ENCODE measurements at places on chromosomes 2 and 18.

DNA sequence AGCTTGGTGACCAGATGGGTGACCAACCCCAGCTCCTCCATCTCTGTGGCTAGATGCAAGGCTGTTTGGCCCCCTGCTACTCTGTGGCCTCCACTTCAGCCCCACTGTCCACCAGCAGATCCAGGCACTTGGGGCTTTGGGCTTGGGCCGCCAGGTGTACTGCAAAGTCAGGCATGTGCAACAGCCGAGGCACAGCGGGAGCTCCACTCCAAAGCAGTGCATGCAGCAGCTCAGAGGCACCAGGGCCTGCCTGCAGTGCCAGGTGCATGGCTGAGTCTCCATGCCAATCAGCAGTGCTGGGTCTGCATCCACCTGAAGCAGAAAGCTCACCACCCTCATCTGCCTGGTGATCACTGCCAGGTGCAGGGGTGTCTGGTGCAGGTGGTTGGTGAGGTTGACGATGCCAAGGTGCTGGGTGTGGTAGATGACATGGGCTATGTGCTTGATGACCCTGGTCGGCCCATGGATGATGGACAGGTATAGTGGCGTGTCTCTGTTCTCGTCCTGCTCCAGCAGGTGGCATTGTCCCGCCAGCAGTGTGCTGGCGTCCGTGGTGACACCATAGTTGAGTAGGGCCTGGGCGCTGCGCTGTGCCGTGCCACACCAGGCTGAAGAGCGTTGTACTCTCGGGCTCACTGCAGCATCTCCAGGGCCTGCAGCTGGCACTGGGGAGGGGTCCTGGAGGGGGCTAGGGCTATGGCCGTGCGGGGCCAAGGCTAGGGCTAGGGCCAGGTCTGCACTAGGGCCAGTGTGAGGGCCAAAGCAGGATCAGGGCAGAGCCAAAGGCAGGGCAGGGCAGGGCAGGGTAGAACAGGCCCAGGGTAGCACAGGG, 1.0 kb upstream of the ANKRD62 start:
- DNase-seq = no peak

DNA sequence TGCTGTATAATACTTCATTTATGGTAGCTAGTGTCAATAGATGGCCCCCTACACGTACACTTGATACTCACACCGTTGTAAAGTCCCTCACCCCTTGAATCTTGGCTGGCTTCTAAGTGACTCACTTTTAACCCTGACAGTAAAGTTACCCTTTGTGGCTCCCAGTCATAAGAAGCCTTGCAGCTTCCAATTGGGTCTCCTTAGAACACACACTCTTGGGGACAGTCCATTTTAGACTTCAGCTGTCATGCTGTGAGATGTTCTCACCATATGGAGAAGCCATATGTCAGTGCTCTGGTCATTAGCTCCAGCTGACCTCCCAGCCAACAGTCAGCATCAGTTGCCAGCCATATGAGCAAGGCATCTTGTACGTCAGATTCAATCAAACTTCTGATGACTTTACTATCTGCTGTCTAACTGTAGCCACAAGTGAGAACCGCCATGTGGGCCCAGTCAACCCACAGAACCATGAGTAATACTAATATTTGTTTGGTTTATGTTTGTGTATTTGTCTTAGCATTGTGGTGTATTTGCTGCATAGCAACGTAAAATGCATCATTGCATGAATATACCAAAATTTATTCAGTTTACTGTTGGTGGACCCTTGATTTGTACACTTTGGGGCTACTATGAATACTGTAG, 68.3 kb downstream of the PTPN4 start:
- no peak for DNase-seq

GRCh38 chr2:167103028-167103756, 214.9 kb downstream of the XIRP2 start:
- DNase-seq = no peak

DNA sequence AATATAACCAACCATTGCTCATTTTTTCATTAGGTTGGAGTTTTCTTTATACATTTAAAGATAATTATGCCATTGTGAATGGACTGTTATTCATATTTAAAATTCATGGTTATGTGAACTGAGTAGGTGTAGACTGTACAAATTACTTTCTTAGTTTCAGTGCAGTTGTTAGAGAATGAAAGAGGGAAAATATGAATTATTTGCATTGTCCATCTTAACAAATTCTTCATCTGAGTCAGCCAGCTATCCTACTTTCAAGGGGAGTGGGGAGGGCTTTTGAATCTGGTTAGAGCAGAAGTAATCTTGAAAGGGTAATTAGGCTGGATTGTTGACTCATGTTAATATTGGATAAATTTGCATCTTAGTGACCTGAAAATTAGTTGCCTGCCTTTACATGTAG, 212.0 kb downstream of the MCFD2 start:
- no peak for DNase-seq

DNA sequence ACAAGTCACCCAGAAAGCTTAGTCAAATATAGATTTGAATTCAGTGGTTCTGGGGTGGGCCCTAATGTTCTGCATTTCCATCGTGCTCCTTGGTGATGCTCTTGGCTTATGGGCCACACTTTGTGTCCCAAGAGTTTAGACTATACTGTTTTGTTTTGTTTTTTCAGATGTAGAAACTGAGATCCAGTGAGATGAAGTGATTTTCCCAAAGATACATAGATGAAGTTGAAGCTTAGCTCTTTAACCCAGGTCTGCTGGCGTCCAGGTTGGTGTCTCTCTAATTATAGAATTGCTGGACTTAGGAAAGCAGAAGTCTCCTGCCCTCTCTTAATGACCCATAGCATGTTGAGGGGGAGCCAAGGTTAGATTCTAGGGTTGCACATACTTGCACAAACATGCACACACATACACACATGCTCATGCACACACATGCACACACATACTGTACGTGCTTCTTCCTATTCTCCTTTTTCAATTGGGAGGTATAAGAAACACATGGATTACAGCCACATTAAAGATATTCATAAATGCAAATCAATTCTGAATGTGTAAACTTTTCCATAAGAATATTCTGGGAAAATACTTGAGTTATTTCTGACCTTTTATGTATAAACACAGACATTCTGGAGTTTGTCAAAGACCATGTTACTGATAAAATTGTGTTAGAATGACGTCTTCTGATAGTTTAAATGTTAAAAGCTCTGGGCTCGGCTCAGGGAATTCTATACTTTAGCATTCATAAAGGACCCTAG, 41.3 kb upstream of the IL1R1 start:
- no peak for DNase-seq

- DNase-seq = no peak
Observed at GRCh38 chr18:59861963-59862819, 37.6 kb upstream of the PMAIP1 start.

DNA sequence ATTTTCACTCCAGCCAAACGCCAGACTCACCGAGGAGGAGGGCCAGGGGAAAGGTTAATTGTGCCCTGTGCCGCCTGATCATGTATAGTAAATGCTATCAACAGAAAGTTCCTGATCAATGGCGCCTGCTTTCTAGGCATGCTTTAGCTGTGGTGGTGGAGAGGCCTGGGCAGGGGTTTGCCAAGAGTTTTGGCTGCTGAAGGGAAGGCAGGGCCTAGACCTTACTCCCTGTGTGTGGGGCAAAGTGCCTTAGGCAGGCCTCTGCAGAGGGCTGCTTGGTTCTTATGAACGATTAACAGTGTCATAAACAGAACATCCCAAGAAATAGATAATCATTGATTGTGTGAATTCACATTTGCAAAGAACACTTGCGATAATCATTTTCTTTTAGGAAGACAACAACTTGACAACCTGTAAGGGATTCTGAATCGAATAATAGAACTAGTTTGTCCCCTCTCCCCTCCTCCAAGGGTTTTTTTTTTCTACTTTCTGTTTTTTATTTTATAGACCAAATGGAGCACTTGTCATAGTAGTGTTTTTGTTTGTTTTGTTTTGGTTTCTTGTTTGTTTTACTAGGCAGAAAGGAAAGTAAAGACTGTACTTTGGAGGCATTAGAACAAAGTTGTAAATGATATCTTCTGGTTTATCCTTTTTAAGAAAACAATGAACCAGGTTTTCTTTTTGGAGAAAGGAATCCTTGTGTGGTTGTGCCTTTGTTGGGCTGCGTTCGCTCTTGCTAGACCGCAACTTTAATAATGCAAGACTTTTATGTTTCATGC, 6.5 kb downstream of the TSHZ1 start:
- no peak for DNase-seq

DNA sequence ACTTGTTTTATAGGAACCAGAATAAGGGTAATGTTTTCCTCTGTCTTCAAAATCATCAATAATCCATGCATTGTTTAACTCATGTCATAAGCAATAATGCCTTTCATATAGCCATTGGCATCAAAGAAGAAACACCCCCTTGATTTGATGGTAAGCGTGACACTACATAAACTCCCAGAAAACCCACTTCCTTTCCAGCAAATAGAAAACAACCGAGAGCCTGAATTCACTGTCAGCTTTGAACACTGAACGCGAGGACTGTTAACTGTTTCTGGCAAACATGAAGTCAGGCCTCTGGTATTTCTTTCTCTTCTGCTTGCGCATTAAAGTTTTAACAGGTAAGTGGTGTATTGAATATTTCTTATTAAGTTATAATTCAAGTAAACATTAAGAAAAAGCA, at the start of gene ICOS:
ICOS (plus strand) TSS at position 229 of the 400 bp plus-strand sequence; CDS start at position 281, 52 bp downstream.
- DNase-seq = no peak

GRCh38 chr2:239021651-239022436, 174.0 kb downstream of the TWIST2 start:
- no peak for DNase-seq

- DNase-seq = no peak
Observed at GRCh38 chr2:169734169-169734847, 676 bp downstream of the KLHL23 start.

DNA sequence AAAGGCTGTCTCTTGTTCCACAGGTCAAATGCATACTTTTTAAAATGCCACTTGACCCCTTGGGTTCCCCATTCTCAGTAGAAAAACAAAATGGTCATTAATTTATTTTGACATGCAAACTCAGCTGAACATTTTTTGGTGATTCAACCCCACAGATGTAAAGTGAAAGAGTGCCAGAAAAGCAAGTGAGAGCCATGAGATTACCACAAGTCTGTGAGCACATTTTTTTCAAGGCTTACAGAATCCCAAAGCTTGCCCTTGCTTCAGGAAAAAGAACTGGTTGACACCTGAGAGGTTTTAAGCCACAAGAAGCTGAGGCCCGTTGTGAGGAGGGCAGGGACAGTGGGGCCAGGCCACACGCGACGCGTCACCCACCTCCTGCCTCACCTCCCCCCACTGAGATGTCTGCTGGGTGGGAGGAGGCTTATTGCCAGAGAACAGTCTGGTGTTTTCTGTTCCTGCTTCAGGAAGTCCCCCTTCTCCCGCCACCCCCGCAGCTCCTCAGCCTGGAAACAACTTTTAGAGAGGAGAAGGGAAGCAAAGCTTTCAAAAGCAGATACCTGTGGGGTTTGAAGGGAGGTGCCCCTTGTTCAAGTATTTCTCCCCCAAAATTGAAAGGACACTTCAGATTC, 70.4 kb upstream of the CYP1B1 start:
- no peak for DNase-seq

DNA sequence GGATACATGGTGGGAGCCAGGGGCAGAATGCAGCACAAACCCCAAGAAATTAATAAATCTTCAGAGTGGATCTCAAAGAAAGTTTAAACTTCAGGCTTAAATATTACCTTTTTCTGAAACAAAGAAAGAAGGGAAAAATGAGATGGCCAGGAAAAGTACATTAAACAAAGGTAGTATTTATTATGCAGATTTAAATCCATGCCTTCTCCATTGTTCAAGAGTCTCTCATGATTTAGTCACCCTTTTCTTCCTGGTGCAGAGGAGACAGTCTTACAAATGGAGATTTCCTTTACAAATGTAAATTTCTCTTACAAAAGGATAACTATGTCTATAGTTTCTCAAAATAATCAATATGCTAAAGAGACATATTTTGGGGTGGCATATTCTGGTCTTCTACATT, 33.4 kb upstream of the PPM1B start:
- no peak for DNase-seq

All from activated naive CD4-positive, alpha-beta T cell (primary cell).